ENCODE measurements at places on chromosomes 6 and 20.

- no peak for DNase-seq
Observed at GRCh38 chr6:169830876-169831275, 79.5 kb downstream of the ERMARD start.

- DNase-seq: no peak
Observed at GRCh38 chr6:134723081-134723871, 226.6 kb downstream of the ALDH8A1 start.

DNA sequence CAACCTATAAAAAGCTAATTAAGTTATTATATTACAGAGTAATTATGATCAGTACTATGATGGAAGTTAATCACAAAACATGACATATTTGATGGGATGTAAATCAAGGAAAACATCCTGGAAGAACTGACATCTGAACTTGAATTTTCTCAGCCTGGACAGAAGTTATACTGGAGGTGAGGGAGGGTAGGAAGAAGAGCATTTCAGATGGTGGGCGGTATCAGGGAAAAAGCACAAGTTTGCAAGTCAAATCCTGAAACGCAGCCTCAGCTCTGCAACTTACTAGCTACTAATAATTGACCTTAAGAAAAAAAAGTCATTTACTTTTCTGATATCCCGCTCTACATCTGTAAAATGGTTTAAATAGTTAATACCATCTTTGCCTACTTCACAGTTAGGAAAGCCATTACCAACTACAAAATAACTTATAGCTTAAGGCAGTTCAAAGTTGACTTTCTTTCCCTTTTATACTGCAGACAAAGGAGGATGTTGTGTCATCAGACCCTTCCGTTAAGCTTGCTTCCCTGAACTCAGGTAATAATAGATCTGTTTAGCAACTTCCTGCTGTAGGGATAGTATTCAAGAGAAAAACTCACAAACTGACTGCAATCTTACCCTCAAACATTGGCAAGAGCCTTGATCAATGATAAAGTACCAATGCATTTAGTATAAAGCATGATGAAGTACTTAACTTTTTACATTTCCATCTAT lies 21.0 kb downstream of the NOL7 start:
- DNase-seq: no peak

GRCh38 chr6:124723671-124724070 lies 238.6 kb upstream of the RNF217 start:
- no peak for DNase-seq

GRCh38 chr6:134714679-134715078 lies 235.2 kb downstream of the ALDH8A1 start:
- DNase-seq: no peak

All from BJ (cell line).